Uterus (tissue), 4 donors: ENCODE measurements at places on chromosomes 5 and 9.

- no peak overlapping the region for H3K27ac ChIP-seq
- no peaks in the 10 kb centered on the region for H3K36me3 ChIP-seq
- no peak overlapping the region for H3K4me3 ChIP-seq
- DNase-seq: peak; percentile 36
Measured at GRCh38 chr5:42583322-42583721, 160.1 kb downstream of the GHR start.

- H3K27me3 ChIP-seq: no peaks in the 10 kb centered on the region
- no peaks in the 10 kb centered on the region for H3K4me1 ChIP-seq
- no peak overlapping the region for H3K4me3 ChIP-seq
- no peak overlapping the region for H3K27ac ChIP-seq
Measured at GRCh38 chr5:7610531-7611177, 214.7 kb downstream of the ADCY2 start.

DNA sequence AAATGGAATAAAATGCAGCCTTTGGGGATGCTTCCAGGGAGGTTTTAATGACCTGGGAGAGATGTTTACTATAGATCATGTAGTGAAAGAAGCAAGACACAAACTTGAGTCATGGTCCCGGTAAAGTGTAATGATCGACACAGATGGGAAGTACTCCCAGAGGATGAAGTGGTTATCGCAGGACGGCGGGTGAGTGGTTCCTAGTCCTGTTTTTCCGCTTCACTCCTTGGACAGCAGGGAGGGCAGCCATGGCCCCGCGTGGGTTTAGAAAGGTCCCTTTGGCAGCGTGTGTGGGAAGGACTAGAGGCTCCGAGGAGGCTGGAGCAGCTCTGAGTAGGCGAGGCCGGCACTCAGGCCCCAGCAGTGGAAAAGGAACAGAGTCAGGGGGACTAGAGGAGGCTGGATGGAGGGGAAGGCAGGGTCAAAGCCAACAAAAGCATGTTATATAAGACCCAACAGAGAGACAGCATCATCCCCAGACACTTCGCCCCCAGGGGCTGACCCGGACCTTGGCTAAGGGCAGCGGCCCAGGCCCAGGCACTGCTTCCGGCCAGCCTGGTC, 49.2 kb upstream of the STXBP1 start:
- H3K4me1 ChIP-seq: peaks cover 8% of the 10 kb centered on the region
- DNase-seq: no peak

- DNase-seq: no peak
- H3K27me3 ChIP-seq: no peaks in the 10 kb centered on the region
- H3K4me1 ChIP-seq: no peaks in the 10 kb centered on the region
- no peak overlapping the region for H3K27ac ChIP-seq
- no peak overlapping the region for H3K4me3 ChIP-seq
- no peaks in the 10 kb centered on the region for H3K36me3 ChIP-seq
Measured at GRCh38 chr9:16551692-16552091, 318.8 kb downstream of the BNC2 start.

DNA sequence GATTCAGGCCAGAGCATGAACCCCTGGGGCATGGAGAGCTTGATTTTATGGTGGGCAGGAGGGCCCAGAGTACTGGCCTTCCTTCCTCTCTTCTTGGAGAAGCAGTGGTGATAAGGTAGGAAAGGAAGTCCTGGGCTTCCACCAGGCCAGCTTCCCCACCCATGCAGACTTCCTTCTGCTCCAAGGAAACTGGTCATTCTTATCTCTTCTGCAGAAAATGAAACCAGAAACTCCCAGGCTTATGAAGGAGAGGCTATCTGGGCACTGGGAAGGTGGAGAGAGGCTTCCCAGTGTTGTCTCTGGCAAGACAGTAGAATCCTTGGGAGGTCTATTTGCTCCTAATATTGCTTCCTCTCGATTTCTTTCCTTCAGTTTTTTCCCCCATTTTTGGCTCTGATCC, 110.5 kb upstream of the EQTN start:
- H3K27ac ChIP-seq: no peak overlapping the region
- H3K36me3 ChIP-seq: no peaks in the 10 kb centered on the region
- no peak overlapping the region for H3K4me3 ChIP-seq
- no peaks in the 10 kb centered on the region for H3K4me1 ChIP-seq
- DNase-seq: no peak

DNA sequence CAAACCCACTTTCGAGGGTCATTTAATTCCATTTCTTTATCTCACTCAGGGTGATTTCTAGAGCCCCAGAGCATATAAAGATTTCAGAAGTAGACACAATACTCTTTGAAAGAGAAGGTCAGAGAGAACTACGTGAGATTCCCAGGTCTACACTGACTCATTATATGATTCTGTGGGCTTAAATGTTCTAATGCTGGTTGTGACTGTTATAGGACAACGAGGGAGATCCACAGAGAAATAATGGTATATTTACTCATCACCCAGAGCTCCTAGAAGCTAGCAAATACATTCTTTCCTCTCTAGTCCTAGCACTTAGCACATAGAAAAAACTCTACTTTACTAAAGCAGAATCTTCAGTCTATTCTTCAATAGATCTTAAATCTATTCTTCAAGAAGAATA, 39.4 kb upstream of the GRAMD2B start:
- no peak for DNase-seq
- H3K4me3 ChIP-seq: no peak overlapping the region
- H3K27me3 ChIP-seq: no peaks in the 10 kb centered on the region
- no peak overlapping the region for H3K27ac ChIP-seq
- H3K4me1 ChIP-seq: no peaks in the 10 kb centered on the region

- H3K4me3 ChIP-seq: no peak overlapping the region
- H3K27me3 ChIP-seq: no peaks in the 10 kb centered on the region
- H3K36me3 ChIP-seq: no peaks in the 10 kb centered on the region
- no peak overlapping the region for H3K27ac ChIP-seq
- no peaks in the 10 kb centered on the region for H3K4me1 ChIP-seq
- DNase-seq: no peak
Measured at GRCh38 chr9:96430377-96430776, 12.2 kb upstream of the ZNF367 start.

DNA sequence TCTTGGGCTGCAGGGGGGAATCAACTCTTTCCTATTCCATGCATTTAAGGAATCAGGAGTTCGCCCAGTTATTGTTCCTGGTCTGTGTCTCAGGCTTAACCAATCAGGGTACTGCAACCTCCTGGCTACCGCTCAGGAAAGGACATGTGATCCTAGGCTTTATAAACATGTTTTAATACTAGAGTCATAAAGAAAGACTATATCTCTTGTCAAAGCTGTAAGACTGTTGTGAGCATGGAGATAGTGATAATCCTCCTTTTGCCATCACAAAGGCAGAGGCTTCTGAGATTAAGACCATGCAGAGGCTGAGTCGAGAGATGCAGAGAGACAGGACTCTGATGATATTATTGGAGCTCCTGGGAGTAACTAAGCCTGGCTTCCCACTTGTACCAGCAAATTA, 137.0 kb downstream of the YIPF5 start:
- no peaks in the 10 kb centered on the region for H3K27me3 ChIP-seq
- DNase-seq: no peak
- H3K27ac ChIP-seq: peak overlapping the region; percentile 14
